Cerebellar nuclear complex (tissue), 1 donor: ENCODE measurements at places on chromosomes 16 and 17.

DNA sequence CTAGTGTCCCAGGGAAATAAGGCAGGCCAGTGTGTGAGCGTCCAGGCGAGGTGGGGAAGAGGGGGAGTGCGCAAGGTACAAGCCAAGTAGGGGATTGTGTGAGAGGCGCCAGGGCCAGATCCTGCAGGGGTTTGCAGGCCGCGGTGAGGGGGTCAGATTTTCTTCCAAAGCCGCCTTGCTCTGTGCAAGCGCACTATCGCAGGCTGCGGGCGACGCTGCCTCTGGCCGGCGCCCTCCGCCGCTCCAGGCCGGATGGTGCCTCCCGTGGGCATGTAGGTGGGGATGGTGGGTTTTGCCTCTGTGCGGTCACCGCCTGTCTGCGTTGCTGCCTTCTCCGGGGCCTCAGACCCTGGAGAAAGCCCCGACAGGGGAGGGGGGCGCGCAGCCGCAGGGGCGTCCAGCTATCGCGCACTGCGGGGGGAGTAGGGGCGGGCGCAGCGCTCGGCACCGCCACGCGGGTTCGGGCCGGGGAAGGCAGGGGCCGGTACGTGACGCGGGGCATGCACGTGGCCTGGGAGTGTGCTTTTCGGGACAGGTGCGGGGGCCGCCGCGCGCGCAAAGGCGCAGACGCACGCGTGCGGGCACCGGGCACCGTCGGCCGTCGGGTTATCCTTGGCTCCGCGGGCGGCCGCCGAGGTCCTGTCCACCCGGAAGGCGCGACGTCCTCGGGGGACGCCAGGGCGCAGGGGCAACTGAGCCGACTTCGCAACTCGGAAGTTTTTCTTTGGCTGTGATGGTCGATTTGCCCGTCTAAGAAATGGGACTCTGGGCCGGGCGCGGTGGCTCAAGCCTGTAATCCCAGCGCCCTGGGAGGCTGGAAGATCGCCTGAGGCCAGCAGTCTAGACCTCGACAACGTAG lies 1.1 kb upstream of the HAPSTR1 start:
- DNase-seq, result no peak

GRCh38 chr17:44044071-44044470 lies 22.4 kb downstream of the LSM12 start:
- no peak for DNase-seq

DNA sequence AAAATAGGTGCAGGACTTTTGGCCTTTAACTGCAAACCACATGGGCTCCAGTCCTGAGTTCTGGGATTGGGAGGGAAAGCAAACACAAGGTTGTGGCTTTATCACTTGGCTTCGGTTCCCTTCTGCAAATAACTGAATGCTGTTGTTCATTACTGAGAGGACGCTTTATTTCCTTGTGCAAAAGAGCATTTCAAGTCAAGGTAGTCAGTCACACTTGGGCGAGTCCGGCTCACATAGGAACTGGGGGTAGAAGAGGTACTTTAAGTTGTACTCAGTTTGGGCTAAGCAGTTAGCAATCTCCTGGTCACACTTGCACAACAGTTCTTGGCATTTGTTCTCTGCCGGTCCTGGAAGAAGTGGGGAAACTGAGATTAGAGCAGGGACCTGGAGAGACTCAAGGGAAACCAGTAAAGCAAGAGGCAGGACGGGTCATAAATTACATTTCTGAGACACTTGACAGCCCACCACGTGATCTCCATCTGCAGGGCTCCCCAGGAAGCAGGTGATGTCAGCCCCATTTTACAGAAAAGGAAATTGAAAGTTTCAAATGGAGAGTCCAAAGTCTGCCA lies 21.6 kb downstream of the PLA2G10 start:
- no peak for DNase-seq

DNA sequence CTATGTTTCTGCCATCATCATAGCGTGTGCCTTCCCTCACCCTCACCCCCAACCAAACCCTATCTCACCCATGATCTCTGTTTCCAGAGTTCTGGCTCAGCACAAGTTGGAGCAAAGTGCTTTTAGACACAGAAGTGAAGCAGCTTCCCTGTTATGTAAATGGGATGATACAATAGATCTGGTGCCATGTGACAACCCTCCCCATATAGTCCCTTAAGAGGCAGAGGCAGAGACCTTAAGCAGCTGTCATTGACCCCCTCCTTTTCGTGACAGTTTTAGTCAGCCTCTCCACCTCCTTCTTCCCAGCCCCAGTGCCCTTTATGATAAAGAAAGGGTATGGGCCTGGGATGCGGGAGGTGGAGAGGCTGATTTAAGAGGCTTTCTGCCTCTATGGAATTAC lies 40.3 kb upstream of the MED13 start:
- no peak for DNase-seq

DNA sequence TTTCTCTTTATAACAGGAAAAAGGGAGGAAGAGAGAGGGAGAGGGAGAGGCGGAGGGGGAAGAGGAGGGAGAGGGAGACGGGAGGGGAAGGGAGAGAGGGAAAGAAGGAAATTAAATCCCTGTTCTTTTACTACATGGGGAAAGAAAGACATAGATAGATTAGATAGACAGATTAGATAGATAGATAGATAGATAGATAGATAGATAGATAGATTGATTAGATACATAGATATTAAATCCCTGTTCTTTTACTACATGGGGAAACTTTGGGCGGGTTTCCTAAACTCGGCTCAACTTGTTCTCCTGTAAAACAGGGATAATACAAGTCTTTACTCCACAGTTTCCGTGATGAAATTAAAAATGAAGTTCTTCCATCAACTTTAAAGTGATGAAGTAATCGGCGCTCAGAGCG lies 661 bp downstream of the RFWD3 start:
- DNase-seq, result no peak

- no peak for DNase-seq
Observed at GRCh38 chr16:89544713-89545043, 15.8 kb upstream of the RPL13 start.

- no peak for DNase-seq
Observed at GRCh38 chr16:89412811-89413210, 77.5 kb downstream of the ANKRD11 start.

DNA sequence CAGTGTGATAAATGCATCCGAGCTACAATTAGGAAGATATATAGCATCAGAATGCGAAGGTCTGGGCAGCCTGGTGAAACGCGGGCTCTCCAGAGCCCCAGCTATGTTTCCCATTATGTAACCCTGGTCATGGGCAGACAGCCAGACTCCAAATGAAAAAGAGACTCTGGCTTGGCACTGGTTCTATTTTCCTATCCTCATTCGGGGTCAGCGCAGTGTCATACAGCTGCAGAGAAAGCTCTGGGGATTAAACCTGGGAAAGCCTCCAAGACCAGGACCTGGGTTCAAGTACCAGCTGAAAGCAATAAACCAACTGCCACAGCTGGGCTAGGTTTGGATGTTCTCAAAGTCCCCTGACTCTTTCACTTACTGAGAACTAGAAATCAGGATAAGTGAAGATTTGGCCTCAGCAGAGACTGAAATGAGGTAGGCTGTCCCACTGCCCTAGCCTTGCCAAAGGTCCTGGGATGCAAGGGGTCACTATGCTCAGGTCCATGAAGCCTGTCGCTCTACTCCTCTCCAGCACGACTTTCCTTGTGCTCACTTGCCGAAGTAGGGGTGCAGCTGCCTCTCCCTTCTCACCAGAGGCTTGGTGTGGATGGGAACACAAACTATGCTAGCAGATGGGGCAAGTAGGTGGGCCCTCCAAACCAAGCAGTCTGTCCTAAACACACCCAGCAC lies 123.8 kb downstream of the SMG6 start:
- no peak for DNase-seq

DNA sequence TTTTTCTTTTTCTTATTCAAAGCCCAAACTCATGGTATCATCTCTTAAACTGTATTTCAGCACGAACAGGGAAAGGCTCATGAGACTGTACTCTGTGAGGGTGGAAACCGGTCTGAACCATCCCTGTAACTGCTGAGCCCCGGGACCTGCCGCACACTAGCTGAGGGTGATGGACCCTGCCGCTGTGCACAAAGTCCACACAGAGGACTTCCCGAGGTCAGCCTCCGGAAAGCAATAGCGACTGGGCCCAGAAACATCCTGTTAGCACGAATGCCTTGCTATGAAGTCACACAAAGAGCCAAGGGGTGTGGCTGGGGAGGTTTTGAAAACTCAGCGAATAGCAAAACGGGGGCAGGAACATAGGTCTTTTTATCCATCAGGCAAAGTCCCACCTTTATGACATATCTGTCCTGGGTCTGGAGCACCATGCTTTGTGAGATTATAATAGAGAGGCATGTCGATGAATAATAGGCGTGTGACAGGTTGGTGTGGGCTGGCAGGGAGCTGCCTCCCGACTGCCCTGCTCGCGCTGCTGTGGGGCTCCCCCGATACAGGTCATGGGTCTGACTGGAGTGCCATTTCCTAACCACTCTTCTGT lies 33.4 kb downstream of the CDK5R1 start:
- DNase-seq, result no peak

GRCh38 chr17:61799812-61800484 lies 63.4 kb downstream of the BRIP1 start:
- DNase-seq, result no peak

DNA sequence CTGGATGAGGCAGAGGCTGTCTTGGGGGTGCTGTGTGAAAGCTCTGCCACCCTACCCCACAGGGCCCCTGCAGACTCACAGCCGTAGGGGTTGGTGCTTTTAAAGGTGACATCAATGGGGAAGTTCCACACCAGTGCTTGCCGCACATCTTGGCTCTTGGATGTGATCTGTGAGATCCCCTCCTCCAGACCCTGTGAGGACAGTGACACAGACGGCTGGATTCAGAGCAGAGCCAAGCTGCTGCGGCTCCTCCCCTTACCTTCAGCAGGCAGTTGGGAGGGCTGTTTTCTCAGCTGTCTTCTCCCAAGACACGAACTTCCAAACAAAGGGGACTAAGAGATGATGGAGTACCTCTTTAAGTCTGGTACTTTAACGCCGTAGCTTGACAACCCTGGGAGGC lies 4.8 kb downstream of the B9D1 start:
- no peak for DNase-seq

DNA sequence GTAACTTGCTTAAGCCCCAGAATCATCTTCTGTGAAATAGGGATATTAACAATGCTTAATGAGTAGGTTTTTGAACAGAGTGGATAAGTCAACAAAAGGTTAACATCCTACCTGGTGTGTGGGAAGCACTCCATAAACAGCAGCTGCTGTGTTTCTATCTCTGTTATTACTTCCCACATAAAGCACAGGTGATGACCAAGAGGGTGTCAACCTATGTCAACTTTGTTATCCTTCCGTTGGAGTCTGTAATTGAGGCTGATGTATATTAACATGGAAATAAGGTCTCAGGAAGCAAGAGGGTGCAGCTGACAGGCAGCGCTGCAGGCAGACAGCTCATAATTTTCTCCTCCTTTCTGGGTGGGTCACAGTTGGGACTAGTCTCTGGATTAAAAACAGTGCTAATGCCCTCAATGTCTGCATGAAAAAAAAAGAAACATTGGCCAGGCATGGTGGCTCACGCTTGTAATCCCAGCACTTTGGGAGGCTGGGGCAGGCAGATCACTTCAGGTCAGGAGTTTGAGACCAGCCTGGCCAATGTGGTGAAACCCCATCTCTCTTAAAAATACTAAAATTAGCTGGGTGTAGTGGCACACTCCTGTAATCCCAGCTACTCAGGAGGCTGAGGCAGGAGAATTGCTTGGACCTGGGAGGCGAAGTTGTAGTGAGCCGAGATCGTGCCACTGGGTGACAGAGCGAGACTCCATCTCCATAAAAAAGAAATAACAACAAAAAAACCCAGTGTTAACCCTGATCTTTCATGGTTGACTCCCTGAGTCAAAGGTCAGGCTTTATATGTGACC lies 269.6 kb downstream of the SNX29 start:
- DNase-seq, result no peak

DNA sequence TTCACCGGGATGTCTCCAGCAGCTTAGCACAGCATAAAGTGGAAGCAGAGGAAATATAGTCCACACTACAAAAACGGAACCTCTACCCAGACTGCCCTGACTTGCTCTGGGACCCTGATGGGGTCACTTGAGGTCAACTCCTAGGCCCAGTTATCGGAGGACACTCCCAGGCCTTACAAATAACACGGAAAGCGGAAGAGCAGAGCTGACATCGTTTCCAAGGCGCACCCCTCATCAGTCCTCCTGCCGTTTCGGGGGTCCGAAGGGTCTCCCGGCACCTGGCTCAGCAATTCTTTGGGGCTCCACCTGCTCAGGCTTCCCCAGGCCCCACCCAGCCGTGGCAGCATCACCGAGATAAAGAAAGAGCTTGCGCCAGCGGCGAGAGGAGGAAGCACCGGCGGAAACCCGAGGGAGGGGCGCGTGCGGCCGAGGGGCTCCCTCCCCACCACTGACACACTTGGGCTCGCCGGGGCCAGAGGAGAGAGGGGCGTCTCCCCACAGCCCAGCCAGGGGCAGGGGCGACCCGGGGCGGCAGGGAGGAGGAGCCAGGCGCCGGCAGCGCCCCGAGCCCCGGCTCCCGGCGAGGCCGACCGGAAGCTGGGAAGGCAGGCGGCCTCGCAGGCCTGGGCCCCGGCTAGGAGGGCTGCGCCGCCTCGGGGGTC lies 727 bp downstream of the CORO7 start:
- no peak for DNase-seq

GRCh38 chr17:6328279-6328678 lies 106.6 kb downstream of the AIPL1 start:
- DNase-seq, result no peak
